ENCODE measurements at places on chromosomes 4 and X.

GRCh38 chr4:103887191-103887590, 167.4 kb upstream of the TACR3 start:
- no peak for DNase-seq

GRCh38 chr4:92074839-92075238, 228.9 kb upstream of the GRID2 start:
- DNase-seq = no peak

DNA sequence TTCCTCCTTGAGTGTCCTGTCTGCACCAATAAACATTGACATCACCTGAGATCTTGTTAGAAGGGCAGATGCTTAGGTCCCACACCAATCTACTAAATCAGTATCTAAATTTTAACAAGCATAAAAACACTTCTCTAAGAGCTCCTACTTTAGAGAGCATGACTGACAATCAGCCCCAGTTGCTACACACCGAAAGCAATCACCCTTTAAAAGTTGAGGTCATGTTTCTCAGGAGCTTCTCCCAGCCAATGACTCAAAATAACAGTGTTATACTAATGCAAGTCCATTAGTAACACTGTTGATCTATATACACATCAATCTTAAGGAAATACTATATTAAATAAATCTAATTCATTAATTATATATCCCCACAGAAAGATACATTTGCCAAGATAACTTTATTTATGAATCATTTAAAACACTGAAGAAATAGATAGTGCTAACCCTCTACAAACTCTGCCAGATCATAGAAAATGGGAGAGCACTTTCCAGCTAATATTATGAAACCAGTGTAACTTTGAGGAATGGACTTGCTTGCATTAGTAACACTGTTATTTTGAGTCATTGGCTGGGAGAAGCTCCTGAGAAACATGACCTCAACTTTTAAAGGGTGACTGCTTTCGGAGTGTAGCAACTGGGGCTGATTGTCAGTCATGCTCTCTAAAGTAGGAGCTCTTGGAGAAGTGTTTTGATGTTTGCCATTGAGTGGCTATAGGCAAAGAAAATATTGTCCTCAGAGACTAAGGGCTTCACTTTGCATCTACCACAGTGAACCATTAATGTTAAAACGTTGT, 109.8 kb upstream of the HDX start:
- DNase-seq = no peak

- DNase-seq = peak; percentile 64
Measured at GRCh38 chr4:107709916-107710315, 10.1 kb downstream of the PAPSS1 start.

DNA sequence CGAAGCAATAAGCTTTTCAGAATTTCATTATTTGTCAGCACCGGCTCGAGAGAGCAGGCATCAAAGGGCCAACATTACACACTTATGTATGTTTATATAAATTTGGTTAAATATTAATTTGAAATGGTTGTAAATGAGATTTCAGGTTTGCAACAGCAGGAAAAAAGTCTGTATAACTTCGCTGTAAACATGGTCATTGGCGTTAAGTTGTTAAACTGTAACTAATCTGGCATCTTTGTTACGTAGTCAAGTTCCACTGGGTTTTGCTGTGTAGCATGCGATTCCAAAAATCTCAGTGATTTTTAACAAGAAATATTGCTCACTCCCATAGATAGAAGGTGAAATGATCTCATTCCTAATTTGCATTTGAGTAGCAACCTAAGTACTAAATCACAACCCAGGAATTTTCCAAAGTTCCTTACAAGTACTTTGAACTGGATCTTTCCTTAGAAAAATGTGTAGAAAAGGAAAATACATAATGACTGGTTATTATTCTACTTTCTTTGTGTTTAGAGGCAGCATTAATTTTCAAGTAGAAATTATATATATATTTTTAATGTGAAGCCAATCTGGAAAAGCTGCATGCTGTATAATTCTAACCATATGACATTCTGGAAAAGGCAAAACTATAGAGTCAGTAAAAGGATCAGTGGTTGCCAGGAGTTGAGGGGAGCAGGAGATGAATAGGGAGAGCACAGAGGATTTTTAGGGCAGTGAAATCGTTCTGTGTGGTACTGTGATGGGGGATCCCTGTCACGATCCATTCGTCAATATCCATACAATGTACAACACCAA, 222.1 kb downstream of the CBR4 start:
- DNase-seq = no peak

GRCh38 chr4:170675568-170676262, 586.0 kb upstream of the AADAT start:
- no peak for DNase-seq

DNA sequence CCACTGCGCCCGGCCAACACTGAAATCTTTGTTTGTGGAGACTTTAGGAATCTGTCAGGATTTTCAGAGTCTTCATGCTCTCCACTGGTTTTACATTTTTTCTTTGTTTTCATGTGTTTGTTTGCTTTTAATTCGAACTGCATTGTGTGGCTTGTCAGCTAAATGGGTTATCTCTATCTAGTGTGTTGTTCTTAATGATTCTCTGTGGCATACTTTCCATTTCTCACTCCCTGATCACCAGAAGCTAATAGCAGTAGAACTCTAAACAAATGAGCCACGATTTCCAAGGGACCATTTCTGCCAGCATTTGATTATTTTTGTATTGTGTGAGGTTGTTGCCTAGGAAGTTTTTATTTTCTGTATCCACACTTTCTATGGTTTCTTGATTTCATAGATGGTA, 352.4 kb downstream of the CAMK2D start:
- DNase-seq = no peak

GRCh38 chrX:54271664-54272063, 86.2 kb downstream of the WNK3 start:
- DNase-seq = no peak

GRCh38 chrX:129039176-129039575, 484.1 kb downstream of the SMARCA1 start:
- DNase-seq = no peak

DNA sequence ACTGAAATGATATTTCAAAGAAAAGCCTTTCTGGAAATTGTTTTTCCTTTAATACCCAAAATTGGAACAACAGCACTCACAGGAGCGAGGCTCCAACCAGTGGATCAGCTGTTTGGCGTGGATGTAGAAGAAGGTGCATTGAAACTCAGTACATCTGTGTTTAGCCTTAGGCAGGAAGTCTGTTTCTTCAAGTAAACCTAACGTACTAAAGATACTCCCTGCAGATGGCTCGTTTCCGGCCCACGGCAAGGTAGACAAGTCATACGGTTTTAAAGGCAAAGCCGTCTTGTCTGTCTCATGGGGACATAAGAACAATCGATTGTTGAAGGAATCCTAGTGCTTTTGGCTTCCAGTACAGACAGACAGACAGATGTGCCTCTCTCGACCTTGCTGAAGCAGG, 50.0 kb upstream of the CLCN4 start:
- peak; percentile 40 for DNase-seq

- DNase-seq = no peak
Measured at GRCh38 chrX:585115-585808, 45.3 kb upstream of the SHOX start.

- no peak for DNase-seq
Measured at GRCh38 chr4:137678796-137679195, 146.5 kb upstream of the PCDH18 start.

Data from lung microvascular endothelial cell (primary cell).